ENCODE measurements at places on chromosomes 11 and 22. TPM values are rescaled to one million over a fixed set of nuclear protein-coding genes. Genes with fewer than 3 reads are reported as not detected.
A peak's percentile ranks its signal among the peaks of the same experiment; 100 is the strongest.

- no peak for DNase-seq
- H3K4me3 ChIP-seq = peak overlapping the region; percentile 88
- peaks cover 29% of the 10 kb centered on the region for H3K4me1 ChIP-seq
These were observed 1.1 kb downstream of the YWHAH start for GRCh38 chr22:31945443-31945855.

DNA sequence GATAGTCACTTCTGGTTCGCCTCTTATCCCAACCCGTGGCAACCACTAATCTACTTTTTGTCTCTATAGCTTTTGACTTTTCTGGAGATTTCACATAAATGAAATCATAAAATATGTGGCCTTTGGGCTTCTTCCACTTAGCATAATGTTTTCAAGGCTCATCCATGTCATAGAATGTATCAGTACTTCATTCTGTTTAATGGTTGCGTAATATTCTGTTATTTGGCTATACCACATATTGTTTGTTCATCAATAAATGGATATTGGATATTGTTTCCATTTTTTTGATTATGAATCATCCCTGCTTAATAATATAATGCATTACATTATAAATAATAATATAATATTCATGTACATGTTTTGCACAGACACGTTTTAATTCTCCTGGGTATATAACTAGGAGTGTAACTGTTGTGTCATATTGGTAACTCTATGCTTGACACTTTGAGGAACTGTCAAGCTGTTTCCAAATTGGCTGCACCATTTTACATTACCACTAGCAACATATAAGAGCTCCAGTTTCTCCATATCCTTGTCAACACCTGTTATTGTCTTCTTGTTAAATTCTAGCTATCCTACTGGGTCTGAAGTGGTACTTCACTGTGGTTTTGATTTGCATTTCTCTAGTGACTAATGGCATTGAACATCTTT lies 181.5 kb downstream of the CADM1 start:
- H3K27ac ChIP-seq = no peak overlapping the region
- DNase-seq = no peak
- peaks cover 3% of the 10 kb centered on the region for H3K4me1 ChIP-seq
- H3K27me3 ChIP-seq = no peaks in the 10 kb centered on the region
- H3K4me3 ChIP-seq = no peak overlapping the region

DNA sequence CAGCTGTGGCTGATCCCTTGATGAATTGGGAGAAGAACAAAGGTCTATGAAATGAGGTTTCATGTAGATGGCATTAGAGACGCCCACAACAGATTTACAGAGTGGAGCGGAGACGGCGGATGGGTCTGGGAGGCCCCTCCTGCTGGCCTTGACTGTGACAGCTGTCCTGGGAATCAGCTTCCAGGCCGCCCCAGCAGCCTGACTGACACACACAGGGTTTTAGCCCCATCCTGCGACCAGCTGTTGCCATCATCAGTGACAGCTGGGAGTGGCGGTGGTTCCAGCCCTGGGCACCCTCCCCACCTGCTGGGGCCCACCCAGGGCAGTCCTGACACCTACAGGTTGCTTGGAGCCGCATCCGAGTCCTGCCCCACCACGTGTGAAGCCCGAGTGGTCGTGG lies 64.0 kb upstream of the PPP6R3 start:
- peak; percentile 28 for DNase-seq
- peaks cover 42% of the 10 kb centered on the region for H3K36me3 ChIP-seq
- no peak overlapping the region for H3K27ac ChIP-seq
- no peak overlapping the region for H3K4me3 ChIP-seq

Gene MRPL49
- 55.3 TPM for total RNA-seq

DNA sequence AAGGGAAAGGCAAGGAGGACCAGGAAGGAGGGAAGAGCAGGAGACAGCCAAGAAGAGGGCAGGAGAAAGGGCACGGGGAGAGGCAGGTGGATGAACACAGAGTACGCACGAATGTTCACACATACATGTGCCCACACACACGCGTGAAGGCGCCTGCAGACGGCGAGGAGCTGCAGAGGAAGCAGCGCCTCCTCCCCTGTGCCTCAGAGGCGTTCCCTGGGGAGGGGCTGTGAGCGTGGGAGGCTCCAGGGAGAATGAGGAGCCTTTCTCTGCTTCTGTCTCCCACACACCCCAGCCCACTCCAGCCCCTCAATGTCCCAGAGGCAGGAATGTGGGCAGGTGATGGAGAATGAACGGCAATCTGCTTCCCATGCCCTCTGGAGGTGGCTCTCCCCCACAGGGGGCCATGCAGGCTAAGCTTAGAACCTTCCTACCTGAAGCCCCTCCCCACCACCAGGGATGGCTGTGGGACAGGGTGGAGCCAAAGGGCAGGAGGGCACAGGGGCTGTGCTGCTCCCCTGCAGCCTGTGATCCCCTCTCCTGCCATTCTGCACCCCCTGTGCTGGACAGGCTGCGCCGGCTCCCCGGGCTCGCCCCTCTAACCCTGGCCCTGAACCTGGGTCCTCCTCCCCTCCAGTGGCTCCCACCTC lies 25.3 kb downstream of the PPM1F start:
- no peak overlapping the region for H3K4me3 ChIP-seq
- DNase-seq = no peak
- peaks cover 82% of the 10 kb centered on the region for H3K36me3 ChIP-seq
- peaks cover 35% of the 10 kb centered on the region for H3K4me1 ChIP-seq
- no peaks in the 10 kb centered on the region for H3K27me3 ChIP-seq

Measured in spinal cord (tissue), 10 donors.